ENCODE measurements at places on chromosomes 12 and 14.

GRCh38 chr12:130499474-130499873, 161.8 kb downstream of the PIWIL1 start:
- no peak for DNase-seq

DNA sequence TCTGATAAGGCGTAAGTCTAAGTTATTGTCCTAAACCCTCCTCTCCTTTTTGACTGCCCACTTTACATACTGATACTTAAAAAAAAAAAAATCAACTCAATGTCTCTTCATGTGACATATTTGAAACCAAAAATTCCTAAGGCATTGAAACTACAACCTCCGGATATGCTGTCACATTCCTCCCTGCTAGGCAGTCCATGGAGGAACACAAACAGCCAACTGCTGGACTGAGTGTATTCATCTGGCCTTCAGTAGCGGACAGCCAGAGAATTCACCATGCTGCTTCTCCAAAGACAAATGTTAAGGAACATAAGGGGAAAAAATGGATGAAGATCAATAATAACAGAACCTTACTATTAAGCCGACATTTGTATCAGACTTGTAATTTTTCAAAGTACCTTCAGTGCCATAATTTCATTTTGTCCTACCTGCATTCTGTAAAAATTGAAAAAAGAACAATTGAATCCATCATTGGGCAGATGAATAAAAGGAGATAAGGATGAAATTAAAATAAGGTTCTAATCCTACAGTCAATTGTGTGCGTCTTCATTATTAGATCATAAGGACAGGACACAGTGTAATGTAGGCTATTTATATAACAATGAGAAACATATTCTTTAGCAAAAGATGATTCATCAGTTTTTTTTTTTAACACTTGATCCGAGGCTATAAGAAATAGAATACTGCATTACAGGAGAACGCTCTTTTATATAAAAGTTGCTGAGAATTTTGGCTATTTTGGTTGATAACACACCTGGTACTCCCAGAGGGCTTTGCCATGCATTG, 12.2 kb downstream of the RERG start:
- no peak for DNase-seq

GRCh38 chr12:115407036-115407435, 723.1 kb upstream of the TBX3 start:
- no peak for DNase-seq

- DNase-seq: no peak
Measured at GRCh38 chr14:67079846-67080245, 109.4 kb upstream of the GARIN2 start.

DNA sequence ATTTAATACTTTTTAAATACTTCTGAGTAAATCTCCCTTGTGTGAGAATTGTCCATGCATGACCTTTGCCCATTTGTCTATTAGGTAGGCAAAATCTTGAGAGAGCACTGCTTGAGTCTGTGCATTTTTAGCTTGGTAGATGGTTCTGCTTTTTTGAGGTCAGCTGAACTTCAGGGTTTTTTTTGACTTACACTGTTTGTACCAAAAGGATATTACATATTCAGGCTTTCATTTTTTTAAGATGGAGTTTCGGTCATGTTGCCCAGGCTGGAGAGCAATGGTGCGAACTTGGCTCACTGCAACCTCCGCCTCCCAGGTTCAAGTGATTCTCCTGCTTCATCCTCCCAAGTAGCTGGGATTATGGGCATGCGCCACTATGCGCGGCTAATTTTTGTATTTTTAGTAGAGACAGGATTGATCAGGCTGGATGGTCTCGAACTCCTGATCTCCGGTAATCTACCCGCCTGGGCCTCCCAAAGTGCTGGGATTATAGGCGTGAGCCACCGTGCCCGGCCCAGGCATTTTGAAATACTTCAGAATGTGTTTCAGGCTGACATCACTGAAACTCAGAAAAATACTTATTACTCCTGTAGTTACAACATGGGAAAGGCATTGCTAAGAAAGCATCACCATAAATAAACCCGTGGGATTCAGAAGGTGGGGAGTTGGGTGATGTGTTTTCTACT, 11.1 kb downstream of the RASSF3 start:
- no peak for DNase-seq

GRCh38 chr14:90034835-90035525, 26.8 kb upstream of the KCNK13 start:
- no peak for DNase-seq

DNA sequence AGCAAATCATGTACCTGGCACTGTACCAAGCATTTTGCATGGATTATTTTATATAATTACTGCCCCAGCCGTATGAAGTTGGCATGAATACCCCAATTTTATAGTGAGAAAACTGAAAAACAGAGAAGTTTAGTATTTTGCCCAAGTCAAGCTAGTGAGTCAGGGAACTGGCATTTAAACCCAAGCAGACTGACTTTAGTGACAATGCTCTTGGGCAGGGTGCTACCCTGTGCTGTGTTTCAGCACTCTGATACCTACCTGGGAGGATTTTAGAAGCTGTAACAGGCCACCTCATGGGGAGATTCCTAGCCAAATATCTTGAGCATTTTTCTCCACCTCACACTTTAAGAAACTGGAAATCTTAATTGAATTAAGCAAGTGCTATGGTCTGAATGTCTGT, 98.1 kb upstream of the MAX start:
- no peak for DNase-seq

DNA sequence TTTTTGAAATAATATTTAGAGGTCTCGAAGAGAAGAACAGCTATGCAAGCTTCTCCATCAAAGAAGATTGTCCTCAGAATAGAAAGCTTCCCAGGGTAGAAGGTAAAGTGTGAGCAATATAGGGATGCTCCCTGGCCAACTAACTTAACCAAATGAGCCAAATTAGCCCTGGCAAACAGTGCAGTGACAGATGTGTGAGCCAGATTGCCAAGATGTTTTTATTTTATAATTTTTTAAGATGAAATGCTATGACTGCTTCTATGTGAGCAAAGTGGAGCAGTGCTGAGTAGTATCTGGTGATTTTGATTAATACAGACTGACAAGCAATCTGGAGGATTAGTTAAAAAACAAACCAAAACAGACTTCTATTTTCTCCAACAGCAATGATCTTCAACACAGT, 202.1 kb downstream of the NOVA1 start:
- no peak for DNase-seq

DNA sequence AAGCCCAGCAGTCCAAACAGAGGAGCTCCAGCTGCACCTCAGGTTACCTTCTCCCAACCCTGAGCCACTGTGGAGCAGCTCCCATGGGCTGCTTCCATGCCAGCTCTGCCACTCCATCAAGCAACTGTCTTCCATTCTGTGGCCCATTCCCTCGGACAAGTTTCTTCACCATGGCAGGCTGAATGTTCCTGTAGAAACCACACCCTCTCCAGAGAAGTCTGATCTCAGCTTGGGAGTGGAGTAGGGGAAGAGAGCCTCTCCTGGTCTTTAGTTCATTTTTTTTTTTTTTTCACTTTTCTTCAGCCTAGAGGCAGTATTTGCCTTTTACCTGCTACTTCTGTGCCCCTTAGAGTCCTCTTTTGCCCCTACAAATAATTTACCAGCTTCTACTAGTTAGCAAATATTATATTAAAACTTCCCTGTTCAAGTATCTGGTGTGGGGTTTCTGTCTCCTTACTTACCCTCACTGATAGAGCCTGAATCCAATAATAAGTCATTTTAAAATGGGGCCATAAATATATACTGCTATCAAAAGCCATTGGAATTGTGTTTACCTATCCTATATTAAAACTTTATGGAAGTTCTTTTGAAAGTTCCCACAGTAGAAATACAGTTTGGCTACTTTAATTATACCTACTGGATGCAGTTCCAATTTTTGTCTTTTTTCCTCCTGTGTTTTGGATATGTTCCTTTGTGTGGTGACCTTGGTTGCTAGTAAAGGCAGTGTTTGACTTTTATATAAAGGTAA, 11.7 kb upstream of the SLC17A8 start:
- no peak for DNase-seq

DNA sequence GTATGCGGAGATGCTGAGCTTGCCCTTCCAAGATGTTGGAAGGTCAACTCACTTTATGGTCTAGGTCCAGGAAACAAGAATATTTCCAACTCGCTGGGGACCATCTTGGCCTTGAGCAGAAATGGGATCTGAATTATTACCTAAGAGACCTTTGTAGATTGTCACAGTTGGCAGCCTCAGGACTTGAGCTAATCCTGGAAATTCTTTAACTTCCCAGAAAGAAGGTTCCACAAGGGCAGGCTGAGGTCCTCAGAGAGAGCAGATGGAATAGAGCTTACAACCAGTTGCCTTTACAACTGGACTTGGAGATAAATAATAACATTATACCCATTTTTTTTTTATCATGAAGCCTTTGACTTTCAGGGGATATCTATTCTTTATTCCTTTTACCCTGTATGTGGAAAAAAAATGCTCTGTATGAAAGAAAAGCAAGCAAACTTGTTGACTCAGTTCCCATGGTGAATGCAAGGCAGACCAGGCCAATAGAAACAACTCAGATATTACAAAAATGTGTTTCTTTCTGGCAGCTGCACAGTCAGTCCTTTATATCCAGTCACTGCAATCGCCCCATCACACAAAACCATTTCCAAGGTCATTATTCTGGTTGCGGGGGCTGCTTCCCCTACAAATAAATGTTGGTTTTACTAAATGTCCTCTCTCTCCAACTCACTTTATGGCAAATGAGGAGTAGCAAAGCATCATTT, 401.4 kb downstream of the ZFP36L1 start:
- no peak for DNase-seq

GRCh38 chr12:112843287-112843686, 51.7 kb downstream of the RPH3A start:
- no peak for DNase-seq

DNA sequence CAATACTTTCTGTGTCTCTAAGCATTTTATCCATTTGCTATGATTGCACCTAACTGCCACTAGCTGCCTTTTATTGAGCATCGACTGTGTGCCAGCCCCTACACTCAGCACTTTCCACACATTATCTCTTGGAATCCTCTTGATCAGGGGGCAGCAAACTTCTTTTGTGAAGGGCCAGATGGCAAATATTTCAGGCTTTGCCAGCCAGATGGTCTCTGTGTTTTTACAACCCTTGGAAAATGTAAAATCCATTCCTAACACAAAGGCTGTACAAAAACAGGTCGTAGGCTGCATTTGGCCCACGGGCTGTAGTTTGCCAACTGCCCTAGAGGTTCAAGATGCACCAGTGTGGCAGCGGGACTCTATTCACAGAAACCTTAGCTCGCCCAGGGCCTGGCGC, 19.5 kb downstream of the FOXN4 start:
- no peak for DNase-seq

- no peak for DNase-seq
Measured at GRCh38 chr14:35999294-35999693, 173.2 kb downstream of the BRMS1L start.

DNA sequence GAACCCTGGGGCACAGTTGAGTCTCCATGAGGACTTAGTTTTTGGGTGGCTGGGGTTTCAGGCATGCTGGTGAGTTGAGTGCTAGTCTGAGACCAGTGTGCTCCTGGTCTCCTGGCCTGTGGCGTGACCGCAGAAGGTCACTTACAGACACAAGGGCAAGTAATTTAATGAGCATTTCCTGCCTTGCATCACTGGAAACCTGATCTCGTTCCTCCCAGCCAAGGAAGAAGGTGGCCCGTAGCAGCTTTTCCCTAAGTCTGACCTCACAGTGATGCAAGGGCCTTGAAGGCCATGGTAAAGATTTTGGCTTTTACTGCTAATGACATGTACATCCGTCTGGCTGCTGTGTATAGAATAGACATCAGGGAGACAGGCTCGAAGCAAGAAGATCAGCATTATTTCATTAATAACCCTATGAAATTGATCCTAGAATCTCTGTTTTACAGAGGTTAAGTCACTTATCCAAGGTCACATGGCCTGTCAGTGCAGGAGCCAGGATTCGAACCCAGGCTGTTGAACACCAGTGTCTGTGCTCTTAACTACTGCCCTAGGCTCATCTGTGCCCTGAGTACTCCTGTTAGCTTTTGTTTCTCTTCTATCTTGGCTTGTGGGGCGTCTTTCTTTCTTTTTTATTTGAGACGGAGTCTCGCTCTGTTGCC, 4.6 kb downstream of the TMEM120B start:
- DNase-seq: no peak

- no peak for DNase-seq
Measured at GRCh38 chr12:15677228-15677627, 112.0 kb downstream of the EPS8 start.

DNA sequence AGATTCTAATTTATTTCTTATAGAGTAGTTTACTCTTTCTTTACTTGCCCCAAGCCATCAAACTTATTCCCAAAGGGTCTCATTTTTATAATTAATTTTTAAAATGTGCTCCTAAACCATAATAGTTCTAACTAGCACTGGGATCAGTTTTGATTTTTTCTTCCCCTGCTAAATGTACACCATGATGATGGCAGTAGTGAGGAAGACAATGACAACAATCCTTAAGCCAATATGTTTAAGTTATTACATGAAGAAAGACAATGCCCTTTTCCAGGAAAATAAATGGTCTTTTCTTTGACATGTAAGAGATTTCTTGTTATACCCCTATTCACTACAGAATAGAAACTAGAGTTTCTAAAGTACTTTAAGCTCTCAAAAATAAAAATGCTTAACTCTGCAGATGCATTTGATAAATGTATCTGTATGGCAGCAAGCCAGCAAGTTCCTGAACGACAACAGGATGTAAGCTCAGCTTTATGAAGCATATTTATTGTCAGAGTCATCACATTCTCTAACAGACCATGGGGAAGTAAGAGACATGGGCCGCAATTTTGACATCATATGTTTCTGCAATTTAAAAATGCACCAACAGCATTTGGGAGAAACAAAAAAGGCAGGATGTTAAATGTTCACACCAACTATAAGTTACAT, 36.0 kb upstream of the SNX6 start:
- DNase-seq: no peak

DNA sequence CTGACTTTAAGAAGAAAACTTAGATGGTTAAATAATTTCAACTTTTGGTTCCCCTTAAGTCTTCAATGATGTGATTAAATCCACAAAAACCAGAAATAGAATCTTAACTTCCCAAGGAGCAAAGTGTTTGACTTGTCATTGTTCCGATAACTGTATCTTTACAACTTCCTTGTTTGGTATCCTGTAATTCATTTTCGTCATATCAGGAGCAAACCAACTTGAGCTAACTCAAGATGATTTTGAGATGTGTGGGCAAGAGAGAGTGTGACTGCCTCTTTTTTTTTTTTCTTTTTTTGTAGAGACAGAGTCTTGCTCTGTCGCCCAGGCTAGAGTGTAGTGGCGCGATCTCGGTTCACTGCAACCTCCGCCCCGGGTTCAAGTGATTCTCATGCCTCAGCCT, 25.3 kb downstream of the DRAM1 start:
- no peak for DNase-seq
